Vagina (tissue), 2 donors: ENCODE measurements at places on chromosomes 1 and 21. TPM values are rescaled to one million over a fixed set of nuclear protein-coding genes. Genes with fewer than 3 reads are reported as not detected.

GRCh38 chr1:96508233-96508632 is 213.4 kb upstream of the PTBP2 start:
- no peaks in the 10 kb centered on the region for H3K4me1 ChIP-seq
- H3K4me3 ChIP-seq: no peak overlapping the region
- H3K27ac ChIP-seq: no peak overlapping the region
- no peak for DNase-seq

GRCh38 chr1:40769815-40770214 is 13.8 kb upstream of the KCNQ4 start:
- DNase-seq: no peak
- H3K36me3 ChIP-seq: peaks cover 66% of the 10 kb centered on the region
- H3K27ac ChIP-seq: no peak overlapping the region
- no peak overlapping the region for H3K4me3 ChIP-seq

Gene SPRR2A
- total RNA-seq: 74.6 TPM

Gene AJAP1
- total RNA-seq: 1.7 TPM
